ENCODE measurements at places on chromosomes 16 and 17.

GRCh38 chr16:27441998-27442397 is 40.0 kb downstream of the IL21R start:
- DNase-seq, result no peak

- DNase-seq, result no peak
These were observed 6.0 kb downstream of the SCN4A start for GRCh38 chr17:63966646-63967264.

DNA sequence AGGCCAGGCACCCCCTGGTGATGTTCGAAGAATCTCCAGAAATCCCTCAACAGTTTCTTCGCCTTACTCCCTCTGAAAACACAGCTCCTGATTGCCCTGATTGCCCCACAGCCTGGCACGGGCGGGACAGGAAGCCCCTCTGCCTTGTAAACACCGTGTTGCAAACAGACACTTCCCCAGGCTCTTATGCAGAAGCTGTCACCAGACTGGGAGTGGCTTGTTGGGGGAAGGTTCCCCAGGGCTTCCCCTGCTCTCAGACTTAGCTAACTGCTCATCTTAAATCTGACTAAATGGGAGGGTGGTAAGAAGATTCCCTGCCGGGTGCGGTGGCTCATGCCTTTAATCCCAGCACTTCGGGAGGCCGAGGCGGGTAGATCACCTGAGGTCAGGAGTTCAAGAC is 11.2 kb downstream of the PIK3R5 start:
- DNase-seq, result no peak

DNA sequence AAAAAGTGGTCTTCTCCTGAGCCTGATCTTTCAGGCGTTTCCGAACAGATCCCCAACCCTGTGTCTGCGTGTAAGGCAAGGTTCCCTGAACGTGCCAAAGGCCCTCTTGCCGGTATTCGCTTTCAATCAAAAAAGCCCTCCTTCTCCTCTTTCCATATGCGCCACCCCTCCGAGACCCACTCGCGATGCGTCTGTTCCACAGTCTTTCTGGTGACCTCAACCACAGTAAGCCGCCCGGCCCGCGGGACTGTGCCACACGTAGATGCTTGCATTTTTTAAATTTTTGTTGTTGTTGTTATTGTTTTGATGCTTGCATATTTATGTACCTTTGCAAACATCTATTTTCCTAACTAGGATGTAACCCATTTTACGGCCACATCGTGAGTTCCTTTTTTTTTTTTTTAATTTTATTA is 607 bp upstream of the PRPSAP1 start:
- DNase-seq, result no peak

GRCh38 chr17:78502611-78503148 is 74.5 kb downstream of the DNAH17 start:
- no peak for DNase-seq

- peak; percentile 44 for DNase-seq
These were observed 362.6 kb downstream of the CNTNAP4 start for GRCh38 chr16:76639685-76640289.

All from SJSA1 (cell line).